CD4-positive, CD25-positive, alpha-beta regulatory T cell (primary cell): ENCODE measurements at places on chromosomes 4 and X. TPM values are rescaled to one million over a fixed set of nuclear protein-coding genes. Genes with fewer than 3 reads are reported as not detected.
A peak's percentile ranks its signal among the peaks of the same experiment; 100 is the strongest.

GRCh38 chr4:181127171-181127570, 1116.0 kb upstream of the TENM3 start:
- H3K4me1 ChIP-seq, result no peaks in the 10 kb centered on the region
- no peaks in the 10 kb centered on the region for H3K27me3 ChIP-seq
- DNase-seq, result no peak
- H3K27ac ChIP-seq, result no peak overlapping the region
- H3K36me3 ChIP-seq, result no peaks in the 10 kb centered on the region
- no peak overlapping the region for H3K4me3 ChIP-seq

DNA sequence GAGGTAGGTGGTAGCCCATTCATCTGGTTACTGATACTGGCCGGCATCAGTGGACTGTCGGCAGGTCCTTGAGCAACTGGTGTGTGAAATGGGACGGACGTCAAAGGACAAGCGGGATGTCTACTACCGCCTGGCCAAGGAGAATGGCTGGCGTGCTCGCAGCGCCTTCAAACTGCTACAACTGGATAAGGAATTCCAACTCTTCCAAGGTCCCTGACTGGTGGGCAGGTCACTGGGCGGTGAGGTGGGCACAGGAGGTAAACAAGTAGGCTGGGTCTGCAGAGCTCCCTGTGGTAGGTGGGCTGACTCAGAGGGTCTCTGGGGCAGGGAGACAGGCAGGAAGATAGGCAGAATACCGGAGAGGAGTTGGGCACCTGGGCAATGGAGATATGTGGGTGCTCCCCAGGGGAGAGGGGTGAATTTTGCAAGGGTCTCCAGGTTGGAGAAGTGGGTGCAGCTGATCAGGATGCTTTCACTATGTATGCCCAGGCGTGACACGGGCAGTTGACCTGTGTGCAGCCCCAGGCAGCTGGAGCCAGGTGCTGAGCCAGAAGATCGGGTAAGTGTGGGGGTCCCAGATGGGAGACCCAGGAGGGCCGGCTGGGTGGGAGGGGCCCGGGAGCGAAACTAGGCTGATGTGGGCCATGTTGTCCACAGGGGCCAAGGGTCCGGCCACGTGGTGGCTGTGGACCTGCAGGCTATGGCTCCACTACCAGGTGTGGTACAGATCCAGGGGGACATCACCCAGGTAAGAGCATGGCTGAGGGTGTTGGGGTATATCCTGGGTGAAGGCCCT, 2.2 kb downstream of the FTSJ1 start:
- no peak for DNase-seq
- no peaks in the 10 kb centered on the region for H3K27me3 ChIP-seq
- H3K27ac ChIP-seq, result no peak overlapping the region
- H3K4me3 ChIP-seq, result no peak overlapping the region
- peaks cover 16% of the 10 kb centered on the region for H3K4me1 ChIP-seq

GRCh38 chrX:4175221-4175620, 461.8 kb upstream of the PRKX start:
- H3K36me3 ChIP-seq, result no peaks in the 10 kb centered on the region
- no peak overlapping the region for H3K4me3 ChIP-seq
- no peaks in the 10 kb centered on the region for H3K4me1 ChIP-seq
- no peak overlapping the region for H3K27ac ChIP-seq
- DNase-seq, result no peak
- no peaks in the 10 kb centered on the region for H3K27me3 ChIP-seq

- H3K27ac ChIP-seq, result no peak overlapping the region
- DNase-seq, result no peak
- H3K36me3 ChIP-seq, result no peaks in the 10 kb centered on the region
- H3K4me1 ChIP-seq, result no peaks in the 10 kb centered on the region
- H3K4me3 ChIP-seq, result no peak overlapping the region
Measured at GRCh38 chr4:185464887-185465286, 6.6 kb downstream of the CCDC110 start.

DNA sequence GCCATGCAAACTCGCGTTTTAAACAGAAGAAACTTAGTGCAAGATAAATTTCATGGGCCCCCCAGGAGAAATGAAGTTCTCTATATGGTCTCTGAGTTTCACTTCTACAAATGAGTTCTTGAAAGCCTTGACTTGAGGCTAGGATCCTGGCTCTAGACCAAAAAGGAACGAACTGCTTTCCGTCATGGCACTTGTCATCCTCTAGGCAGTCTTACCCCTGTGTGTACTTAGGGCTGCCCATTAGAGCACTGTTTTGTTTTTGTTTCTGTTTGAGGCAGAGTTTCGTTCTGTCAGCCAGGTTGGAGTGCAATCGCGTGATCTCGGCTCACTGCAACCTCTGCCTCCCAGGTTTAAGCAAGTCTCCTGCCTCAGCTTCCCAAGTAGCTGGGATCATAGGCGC, 29.0 kb downstream of the RNF4 start:
- no peak overlapping the region for H3K27ac ChIP-seq
- no peaks in the 10 kb centered on the region for H3K27me3 ChIP-seq
- peaks cover 77% of the 10 kb centered on the region for H3K36me3 ChIP-seq
- no peaks in the 10 kb centered on the region for H3K4me1 ChIP-seq

GRCh38 chr4:164304101-164304639, 449.8 kb upstream of the SMIM31 start:
- DNase-seq, result no peak
- no peak overlapping the region for H3K27ac ChIP-seq
- no peak overlapping the region for H3K4me3 ChIP-seq
- H3K4me1 ChIP-seq, result no peaks in the 10 kb centered on the region
- no peaks in the 10 kb centered on the region for H3K27me3 ChIP-seq

DNA sequence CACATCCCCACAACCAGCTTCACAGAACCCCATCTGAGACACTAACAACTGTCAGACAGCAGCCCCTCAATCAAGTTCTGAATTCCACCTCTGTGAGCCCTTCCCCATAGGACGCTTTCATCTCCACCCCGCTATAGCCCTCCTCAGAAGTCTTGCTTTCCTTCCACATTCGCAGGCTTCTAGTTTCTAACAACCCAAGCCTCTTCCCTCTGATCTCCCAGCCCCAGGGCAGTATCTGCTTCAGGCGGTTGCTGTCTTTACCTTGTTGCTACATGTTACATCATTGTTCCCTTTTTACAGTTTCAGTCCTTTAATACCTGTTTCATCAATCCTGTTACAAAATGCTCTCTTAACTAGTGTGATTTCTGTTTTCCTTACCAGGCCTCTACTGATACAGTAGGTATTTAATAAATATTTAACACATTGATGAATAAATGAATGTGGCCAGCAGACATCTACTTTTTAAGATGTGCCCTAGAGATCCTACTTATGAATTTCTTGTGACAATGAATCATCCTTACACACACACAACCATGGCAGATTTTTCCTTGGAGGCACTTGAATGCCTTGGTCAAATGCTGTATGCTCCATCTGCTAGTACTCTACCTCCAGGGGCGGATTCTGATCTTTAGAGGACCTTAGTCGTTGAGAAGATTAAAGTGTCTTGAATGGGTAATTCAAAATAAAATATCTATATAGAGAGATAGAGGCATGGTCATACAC, 164.7 kb upstream of the SLIT2 start:
- no peak overlapping the region for H3K4me3 ChIP-seq

- no peaks in the 10 kb centered on the region for H3K4me1 ChIP-seq
- H3K27me3 ChIP-seq, result no peaks in the 10 kb centered on the region
- no peak overlapping the region for H3K4me3 ChIP-seq
- H3K27ac ChIP-seq, result no peak overlapping the region
- H3K36me3 ChIP-seq, result no peaks in the 10 kb centered on the region
Measured at GRCh38 chr4:43379016-43379415, 486.5 kb downstream of the GRXCR1 start.

DNA sequence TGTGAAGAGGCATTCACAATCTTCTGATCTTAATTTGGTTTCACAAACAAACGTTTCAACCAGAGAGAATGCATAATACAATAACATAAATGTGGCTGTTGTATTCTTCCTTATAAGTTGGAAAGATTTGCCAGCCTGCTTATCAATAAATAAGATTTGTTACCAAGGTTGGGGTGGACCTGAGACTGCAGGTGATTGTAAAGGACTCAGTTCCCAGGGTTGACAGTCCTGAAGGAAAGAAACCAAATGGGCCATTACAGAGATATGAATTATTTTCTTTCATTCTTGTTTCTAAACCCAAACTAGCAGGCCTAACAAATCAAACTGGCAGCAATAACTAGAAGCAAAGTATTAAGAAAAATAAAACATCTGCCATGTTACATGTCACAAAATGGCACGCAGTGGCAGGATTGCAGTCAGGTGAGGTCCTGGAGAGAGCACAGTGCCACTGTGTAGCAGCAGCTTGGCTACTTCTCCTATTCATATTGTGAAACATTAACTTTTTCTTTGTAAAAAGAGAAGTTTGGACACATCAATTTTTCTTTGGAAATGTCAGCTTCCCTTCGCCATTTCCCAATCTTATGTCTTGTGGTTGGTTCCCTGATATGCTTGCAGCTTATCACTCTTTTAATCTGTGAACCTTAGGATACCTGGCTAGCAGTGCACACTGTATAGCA, 133.8 kb upstream of the EMCN start:
- no peak for DNase-seq
- H3K4me3 ChIP-seq, result no peak overlapping the region
- H3K27me3 ChIP-seq, result no peaks in the 10 kb centered on the region
- H3K27ac ChIP-seq, result no peak overlapping the region
- H3K36me3 ChIP-seq, result no peaks in the 10 kb centered on the region
- no peaks in the 10 kb centered on the region for H3K4me1 ChIP-seq

GRCh38 chr4:182869697-182870096, 47.5 kb downstream of the DCTD start:
- H3K4me1 ChIP-seq, result no peaks in the 10 kb centered on the region
- no peaks in the 10 kb centered on the region for H3K36me3 ChIP-seq
- no peak overlapping the region for H3K27ac ChIP-seq
- no peak for DNase-seq

DNA sequence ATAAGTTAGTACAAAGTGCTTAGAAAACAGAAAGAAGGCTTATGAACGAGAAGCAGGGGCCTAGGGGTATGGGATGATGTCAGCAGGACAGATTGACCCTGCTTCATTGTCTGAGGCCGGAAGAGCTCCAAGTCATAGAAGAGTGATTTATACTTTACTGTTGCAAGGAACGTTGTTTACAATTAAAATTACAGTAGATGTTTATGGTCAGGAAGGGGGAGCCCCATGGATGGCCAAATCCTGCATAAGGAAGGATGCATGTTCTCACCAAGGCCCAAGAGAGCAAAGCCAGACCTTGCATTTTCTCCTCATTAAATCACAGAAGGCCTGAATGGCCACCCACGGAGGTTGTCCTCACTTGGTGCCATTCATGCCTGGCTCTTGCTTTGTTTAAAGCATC, 115.3 kb downstream of the LDB2 start:
- no peak for DNase-seq
- H3K4me3 ChIP-seq, result no peak overlapping the region
- no peaks in the 10 kb centered on the region for H3K36me3 ChIP-seq
- H3K4me1 ChIP-seq, result no peaks in the 10 kb centered on the region

GRCh38 chr4:172601195-172601594, 567.4 kb upstream of the GALNT7 start:
- DNase-seq, result no peak
- no peaks in the 10 kb centered on the region for H3K4me1 ChIP-seq
- H3K36me3 ChIP-seq, result no peaks in the 10 kb centered on the region
- H3K27ac ChIP-seq, result no peak overlapping the region

- H3K4me3 ChIP-seq, result no peak overlapping the region
- no peaks in the 10 kb centered on the region for H3K27me3 ChIP-seq
- H3K36me3 ChIP-seq, result no peaks in the 10 kb centered on the region
- H3K27ac ChIP-seq, result no peak overlapping the region
- no peak for DNase-seq
Measured at GRCh38 chr4:186166852-186167512, 24.4 kb upstream of the CYP4V2 start.

DNA sequence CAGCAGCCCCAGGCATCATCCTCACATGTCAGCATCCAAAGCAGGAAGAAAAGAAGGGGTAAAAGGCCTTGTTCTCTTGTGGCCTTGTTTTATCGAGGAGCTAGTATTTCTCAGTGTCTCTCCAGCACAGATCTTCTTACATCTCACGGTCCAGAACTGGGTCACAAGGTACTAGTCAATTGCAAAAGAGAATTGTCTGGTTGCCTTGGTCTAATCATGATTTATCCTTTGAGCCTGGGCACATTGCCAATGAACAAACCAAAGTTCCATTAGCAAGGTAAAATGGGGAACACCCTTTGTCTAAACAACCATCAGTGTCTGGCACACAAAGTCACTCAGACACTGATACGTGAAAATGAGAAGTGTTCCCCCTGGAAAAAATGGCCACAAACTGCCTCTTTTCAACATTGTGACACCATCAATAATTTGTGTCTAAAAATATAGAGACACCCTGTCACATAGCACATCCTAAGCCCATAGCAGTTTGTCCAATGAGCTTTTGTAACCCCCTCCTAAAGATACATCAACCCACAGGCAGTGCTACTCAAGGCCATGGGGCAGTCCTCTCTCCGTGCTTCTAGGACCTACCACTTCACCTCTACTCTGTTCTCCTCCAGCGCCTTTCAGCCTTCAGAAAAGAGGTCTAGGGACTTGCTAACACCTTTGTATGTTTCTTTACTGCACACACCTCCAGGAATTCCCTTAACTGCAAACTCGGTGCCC, 534.4 kb downstream of the MID1IP1 start:
- no peaks in the 10 kb centered on the region for H3K36me3 ChIP-seq
- peak overlapping the region; percentile 64 for H3K27ac ChIP-seq
- no peak for DNase-seq
- no peak overlapping the region for H3K4me3 ChIP-seq

- H3K36me3 ChIP-seq, result no peaks in the 10 kb centered on the region
- DNase-seq, result no peak
- no peaks in the 10 kb centered on the region for H3K27me3 ChIP-seq
- H3K4me3 ChIP-seq, result no peak overlapping the region
- H3K4me1 ChIP-seq, result no peaks in the 10 kb centered on the region
Measured at GRCh38 chrX:3520458-3520857, 174.0 kb upstream of the MXRA5 start.

- no peaks in the 10 kb centered on the region for H3K36me3 ChIP-seq
- peaks cover 63% of the 10 kb centered on the region for H3K4me1 ChIP-seq
- peak overlapping the region; percentile 36 for H3K27ac ChIP-seq
Measured at GRCh38 chr4:177313263-177313662, 3.6 kb downstream of the NEIL3 start.

DNA sequence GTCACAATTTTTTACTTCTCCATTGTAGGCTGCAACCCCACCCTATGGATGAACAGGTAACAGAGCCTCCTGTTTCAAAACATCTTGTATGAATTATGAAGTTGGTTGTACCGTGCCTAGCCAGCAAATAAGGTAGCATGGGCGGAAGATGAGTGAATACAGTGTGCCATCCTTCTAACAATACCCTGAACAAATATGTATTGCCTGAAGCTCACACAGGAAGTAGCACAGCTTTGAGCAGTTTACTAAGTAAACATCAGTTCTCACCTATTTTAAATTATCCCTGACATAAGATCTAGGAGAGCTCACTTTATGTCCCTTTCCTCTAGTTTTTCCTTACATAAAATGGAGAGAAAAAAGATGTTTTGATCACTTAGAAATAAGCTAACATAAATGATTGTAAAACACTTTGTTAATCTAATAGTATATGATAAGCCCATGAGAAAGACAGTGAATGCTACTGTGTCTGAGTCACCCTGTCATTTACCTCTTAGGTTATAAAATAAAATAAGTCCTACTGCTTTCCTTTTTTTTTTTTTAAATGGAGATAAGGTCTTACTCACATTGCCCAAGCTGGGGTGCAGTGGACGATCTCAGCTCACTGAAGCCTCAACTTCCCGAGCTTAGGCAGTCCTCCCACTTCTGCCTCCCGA, 36.6 kb downstream of the GRSF1 start:
- no peak overlapping the region for H3K27ac ChIP-seq
- no peaks in the 10 kb centered on the region for H3K27me3 ChIP-seq
- H3K36me3 ChIP-seq, result no peaks in the 10 kb centered on the region
- H3K4me3 ChIP-seq, result no peak overlapping the region
- DNase-seq, result no peak

The MGAT4D gene
- not detected for polyA plus RNA-seq

The CXCL6 gene
- not detected for polyA plus RNA-seq

The FAM120C gene
- polyA plus RNA-seq, result 3.3 TPM

The IDH3G gene
- 127 TPM for polyA plus RNA-seq

The SOWAHB gene
- not detected for polyA plus RNA-seq
